ENCODE measurements at places on chromosomes 1 and 21.

DNA sequence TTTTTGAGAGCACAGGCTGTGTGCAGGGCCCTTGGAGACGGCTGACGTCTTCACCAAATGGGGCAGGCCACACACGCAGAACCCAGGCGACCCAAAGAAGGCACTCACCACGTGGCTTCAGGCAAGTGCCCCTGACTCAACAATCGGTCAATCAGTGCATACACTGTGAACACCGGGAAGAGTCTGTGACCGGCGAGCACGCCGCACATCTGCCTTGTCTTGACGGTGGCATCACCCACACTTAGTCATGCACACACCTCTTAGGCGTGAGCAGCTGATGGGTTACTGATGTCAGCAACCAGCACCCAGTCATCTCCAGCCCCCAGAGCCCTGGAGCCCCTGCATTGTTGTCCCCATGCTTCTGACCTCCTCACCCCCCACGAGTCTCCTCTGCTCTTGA lies 4.9 kb upstream of the LRRC3 start:
- no peak for DNase-seq

GRCh38 chr1:6380037-6380436 lies 13.5 kb downstream of the ACOT7 start:
- DNase-seq = no peak

GRCh38 chr1:223620297-223620897 lies 45.1 kb downstream of the CAPN8 start:
- DNase-seq = no peak

DNA sequence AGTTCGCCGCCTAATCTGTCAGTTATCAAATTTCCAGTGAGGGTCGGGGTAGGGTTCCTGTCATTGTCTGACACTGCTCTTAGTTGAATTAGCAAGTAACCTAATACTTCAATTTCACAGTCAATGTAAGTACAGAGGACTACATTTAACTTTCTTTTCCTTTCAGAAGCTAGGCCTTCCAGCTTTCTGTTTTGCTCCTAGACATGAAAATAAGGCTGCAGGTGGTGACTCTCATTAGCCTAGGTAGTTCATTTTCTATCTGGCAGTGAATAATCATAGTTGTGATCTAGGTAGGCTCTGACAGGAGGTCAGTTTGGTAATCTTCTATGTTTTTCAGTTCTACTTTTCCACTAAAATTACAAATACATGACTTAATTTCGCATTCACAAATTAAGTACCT lies 783.1 kb downstream of the MRPL39 start:
- no peak for DNase-seq

DNA sequence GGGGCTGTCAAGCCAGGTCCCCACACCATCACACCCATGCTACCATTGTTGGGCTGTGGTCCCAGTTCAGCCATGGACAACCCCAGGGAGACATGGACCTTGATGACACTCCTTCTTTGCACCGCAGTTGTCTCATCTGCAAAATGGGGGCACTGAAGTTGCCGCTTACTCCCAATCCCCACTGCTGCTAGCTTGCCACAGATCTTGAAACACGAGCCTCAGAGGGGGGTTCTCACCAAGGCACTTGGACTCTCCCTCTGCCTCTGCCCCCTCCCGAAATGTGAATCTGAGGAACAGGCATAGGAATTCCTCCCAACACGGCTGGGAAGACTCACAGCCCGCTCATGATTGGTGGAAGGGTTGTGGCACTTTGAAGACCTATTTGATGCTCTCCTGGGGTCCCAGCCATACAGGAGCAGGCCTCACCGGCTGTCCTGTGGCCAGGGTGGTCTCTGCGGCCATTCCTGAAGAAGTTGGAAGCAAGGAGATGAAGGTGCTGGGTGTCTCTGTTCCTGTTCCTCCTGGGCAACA lies 31.1 kb downstream of the RUNX3 start:
- no peak for DNase-seq

DNA sequence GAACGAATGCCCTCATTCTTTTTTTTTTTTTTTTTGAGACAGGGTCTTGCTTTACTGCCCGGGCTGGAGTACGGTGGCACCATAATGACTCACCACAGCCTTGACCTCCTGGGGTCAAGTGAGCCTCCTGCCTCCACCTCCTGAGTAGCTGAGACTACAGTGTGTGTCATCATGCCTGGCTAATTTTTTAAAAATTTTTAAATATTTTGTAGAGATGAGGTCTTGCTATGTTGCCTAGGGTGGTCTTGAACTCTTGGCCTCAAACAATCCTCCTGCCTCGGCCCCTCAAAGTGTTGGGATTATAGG lies 69.4 kb downstream of the ALG14 start:
- DNase-seq = no peak

- DNase-seq = no peak
Observed at GRCh38 chr1:40743452-40743851, 40.1 kb upstream of the KCNQ4 start.

- DNase-seq = no peak
Observed at GRCh38 chr1:201537028-201537427, 1.9 kb upstream of the NAV1 start.

- no peak for DNase-seq
Observed at GRCh38 chr1:242691610-242691945, 167.1 kb upstream of the PLD5 start.

DNA sequence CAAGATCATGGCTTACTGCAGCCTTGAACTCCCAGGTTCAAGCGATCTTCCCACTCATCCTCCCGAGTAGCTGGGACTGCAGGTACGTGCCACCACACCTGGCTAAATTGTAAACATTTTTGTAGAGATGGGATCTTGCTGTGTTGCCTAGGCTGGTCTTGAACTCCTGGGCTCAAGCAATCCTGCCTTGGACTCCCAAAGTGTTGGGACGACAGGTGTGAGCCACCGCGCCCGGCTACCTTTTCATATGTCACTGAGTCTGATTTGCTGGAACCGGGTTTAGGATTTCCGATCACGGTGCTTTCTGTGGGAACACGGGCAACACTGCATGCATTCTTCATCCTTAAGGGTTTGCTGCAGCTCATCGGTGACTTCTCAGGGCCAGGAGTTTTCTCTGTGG lies 32.2 kb upstream of the PCBP3 start:
- no peak for DNase-seq

DNA sequence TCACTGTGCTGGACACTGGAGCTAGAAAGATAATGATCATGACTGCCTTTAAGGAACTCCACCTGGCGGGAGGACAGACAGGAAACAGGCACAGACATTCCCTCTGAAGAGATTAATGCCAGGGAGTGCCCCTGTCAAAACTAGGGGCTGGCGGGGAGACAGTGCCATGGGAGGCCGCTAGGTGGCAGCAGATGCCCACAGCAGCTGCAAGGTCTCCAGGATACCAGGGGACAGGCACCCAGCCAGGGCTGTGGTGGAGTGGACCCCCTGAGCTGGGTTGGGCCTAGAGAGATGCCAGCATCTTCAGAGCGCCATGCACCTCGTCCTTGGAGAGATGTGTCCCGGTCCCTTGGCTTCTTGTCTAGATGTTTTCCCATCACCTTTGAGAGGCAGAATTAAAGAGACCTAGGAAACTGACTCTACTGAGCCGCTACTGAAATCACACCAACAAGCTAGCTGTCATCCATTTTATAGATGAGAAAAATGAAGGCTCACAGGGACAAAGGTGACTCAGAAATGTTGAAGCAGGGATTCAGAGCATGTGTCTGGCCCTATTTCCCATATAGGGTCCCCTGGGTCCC lies 3.6 kb downstream of the REN start:
- DNase-seq = peak; percentile 46

- no peak for DNase-seq
Observed at GRCh38 chr1:207956986-207957385, 46.1 kb upstream of the CD34 start.

All from NCI-H1930 (cell line).